ENCODE measurements at places on chromosomes 2 and 18.

DNA sequence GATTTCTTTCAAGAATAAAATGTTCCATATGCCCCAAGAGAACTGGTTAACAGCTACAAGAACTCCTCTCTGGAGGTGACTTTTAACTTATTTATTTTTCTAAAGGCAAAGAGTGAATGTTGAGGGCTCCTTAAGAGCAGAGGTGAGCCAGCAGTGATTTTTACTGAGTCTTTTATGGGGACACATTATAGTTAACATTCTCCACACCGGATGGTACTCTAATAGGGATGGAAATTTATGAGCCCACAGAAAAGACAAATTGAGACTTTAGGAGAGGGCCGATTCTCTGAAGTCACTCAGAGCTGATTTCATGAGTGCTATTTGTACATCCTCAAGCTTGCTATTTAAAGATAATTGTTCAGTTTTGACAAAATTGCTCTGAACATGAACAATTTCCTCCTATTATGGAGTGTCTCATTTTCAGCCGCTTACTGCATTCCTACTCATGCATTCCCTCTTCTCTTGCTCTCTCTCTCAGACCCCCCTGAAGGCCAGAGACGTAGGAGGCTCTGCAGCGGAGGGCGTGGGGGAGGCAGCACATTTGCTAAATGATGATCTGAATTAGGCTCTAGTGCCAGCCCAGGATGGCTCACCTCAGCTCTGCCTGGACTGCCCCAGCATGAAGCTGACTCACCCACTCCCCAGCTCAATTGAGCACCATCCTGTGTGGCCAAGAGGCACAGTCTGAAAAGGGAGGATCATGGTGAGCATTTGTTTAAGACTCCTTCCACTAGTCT lies 5.9 kb upstream of the RPL37A start:
- DNase-seq, result no peak

GRCh38 chr2:74676331-74676730 lies 22.3 kb downstream of the SEMA4F start:
- DNase-seq, result no peak

DNA sequence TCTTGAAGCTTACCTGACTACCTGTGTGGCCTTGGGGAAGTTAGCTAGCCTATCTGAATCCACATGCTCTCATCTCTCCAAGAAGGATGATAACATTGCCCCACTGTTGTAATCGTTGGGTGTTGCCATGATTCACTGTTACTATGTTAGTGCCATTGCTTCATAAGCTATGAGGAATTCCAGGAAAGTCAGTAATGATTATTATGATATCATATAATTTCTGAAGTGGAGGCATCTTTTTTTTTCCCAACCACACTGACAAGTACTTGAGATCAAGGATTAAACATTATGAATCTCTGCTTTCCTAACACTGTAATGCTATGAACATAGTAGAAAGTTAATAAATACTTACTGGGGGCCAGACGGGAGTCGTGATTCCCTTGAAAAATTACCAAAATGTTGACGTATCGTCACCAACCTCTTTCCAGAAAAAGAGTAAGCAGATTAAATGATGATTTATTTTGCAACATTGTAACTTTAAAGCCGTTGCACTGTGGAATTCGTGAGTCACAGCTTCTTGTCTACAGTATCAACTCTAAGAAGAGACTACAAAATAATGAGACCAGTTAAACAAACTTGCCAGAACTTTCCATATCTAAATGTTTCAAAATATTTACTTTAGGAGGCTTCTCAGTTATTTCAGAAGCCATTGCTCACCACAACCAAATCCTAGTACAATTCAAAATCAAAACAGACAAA lies 459.9 kb downstream of the PIK3C3 start:
- DNase-seq, result no peak

DNA sequence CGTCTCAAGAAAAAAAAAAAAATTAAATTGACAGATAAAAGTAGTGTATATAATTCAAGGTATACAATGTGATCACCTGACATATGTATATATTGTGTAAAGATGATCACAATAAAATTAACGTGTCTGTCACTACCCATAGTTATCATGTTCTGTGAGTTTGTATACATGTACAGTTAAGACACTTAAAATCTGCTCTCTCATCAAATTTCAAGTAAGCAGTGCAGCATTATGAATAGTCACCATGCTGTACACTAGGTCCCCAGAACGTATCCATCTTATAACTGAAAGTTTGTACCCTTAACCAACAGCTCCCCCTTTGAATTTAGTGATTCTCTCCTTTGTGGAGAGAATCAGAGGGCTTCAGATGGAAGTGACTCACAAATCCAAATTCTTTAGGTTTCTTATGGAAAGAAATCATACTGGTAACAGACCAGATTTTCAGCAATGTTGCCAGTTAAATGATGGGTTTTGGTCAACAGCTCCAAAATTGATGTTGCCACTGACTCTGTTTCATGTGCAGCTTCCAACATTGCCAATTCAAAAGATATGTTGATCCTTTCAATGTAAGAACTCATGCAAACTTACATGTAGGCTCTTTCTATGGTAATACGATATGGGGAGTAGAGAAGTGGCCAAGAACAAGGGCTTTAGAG lies 281.5 kb downstream of the AFF3 start:
- no peak for DNase-seq
